ENCODE measurements at places on chromosomes 1 and 21. TPM values are rescaled to one million over a fixed set of nuclear protein-coding genes. Genes with fewer than 3 reads are reported as not detected.

GRCh38 chr1:85223334-85223733 lies 22.5 kb upstream of the SYDE2 start:
- H3K27ac ChIP-seq: no peak overlapping the region
- no peak overlapping the region for H3K4me3 ChIP-seq
- H3K36me3 ChIP-seq: no peaks in the 10 kb centered on the region
- H3K27me3 ChIP-seq: no peaks in the 10 kb centered on the region
- no peaks in the 10 kb centered on the region for H3K4me1 ChIP-seq

GRCh38 chr1:21623410-21623961 lies 45.7 kb downstream of the RAP1GAP start:
- no peaks in the 10 kb centered on the region for H3K27me3 ChIP-seq
- no peak overlapping the region for H3K4me3 ChIP-seq
- H3K27ac ChIP-seq: no peak overlapping the region
- DNase-seq: no peak
- H3K36me3 ChIP-seq: no peaks in the 10 kb centered on the region

DNA sequence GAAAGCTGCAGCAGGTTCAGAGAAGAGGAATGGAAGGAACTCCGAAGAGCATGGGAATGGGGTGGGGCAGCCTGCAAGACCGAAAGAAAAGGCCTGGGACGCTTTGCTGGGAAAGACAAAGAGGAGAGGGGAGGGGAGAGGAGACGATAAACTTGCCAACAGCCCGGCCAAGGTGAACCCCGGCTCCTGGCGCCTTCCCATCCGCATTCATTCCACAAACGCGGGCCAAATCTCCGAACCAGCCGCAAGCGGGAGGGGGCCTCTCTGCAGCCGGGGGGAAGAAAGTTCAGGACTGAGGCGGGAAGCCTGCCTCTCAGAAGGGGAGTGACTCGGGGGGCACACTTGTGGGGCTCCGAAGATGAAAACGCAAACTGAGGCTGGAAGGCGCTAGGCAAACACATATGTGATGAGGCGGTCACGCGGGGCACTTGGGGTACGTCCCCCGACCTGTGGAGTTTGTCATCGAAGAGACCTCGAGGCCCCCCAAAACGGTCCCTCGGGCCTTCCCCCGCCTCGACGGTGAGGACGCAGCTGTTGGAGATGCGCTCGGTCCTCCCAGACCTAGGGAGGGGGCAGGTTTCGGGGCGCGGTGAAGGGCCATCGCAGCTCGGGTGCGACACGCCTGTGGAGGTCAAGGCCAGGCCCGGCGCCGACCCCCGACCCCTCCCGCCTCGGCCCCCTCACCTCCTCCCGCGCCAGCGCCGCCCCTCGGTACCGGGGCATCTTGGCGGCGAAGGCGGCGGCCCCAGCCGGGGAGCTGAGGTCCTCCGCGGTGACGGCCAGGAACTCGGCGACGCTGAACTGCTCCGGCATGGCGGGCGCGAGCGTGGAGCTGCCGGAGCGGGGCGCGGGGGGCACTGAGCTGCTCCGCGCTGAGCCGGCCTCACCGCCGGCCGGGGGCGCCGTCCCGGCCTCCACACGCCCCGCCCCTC lies at the start of gene ASAP3:
Gene ASAP3, minus strand, starts transcription at position 859 of the 932 bp plus-strand sequence. Its CDS starts 46 bp downstream, at position 813.
- peak within 1 kb of the TSS; percentile 67 for H3K4me3 ChIP-seq
- peaks cover 13% of the 10 kb centered on the region for H3K4me1 ChIP-seq
- H3K27me3 ChIP-seq: no peaks in the 10 kb centered on the region

KCNH1 gene
- total RNA-seq: not detected

GRCh38 chr1:12339396-12339795 lies 109.6 kb downstream of the VPS13D start:
- H3K27ac ChIP-seq: peak overlapping the region; percentile 1
- peaks cover 4% of the 10 kb centered on the region for H3K36me3 ChIP-seq
- no peaks in the 10 kb centered on the region for H3K27me3 ChIP-seq
- DNase-seq: no peak
- peaks cover 3% of the 10 kb centered on the region for H3K4me1 ChIP-seq

DNA sequence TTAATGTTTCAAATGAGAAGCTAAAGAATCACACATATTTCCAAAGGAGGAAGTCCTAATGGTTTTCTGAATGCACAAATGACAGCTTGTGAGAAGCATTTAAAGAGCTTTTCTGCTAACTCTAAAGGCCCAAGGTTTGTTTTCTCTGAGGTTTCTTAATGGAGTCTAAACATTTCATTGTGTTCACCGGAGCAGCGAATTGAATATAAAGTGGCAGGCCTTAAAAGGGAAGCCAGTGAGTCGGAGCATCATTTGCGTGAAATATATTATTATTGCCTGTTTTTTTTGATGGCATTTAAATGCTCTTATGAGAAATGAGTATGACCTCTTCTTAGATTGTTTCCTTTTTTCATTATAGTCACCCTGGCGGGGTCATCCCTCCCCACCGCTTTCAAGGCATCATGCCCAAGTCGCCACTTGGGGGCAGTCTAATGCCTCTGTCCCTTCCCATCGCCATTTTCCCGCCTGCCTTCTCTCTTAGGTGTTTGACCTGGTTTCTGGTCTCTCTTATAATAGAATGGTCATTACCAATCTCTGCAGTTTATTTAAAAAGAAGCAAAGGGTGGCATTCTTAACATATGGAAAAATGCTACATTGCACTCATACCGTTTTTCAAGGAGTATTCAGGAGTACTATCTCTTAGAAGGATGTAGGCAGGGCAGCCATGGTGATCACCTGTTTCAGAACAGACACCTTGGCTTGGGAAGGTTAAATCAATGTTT lies 25.3 kb upstream of the OVAAL start:
- peak; percentile 25 for DNase-seq
- H3K27ac ChIP-seq: no peak overlapping the region
- no peak overlapping the region for H3K4me3 ChIP-seq
- H3K36me3 ChIP-seq: no peaks in the 10 kb centered on the region
- no peaks in the 10 kb centered on the region for H3K27me3 ChIP-seq
- H3K4me1 ChIP-seq: no peaks in the 10 kb centered on the region

GRCh38 chr1:206839006-206839560 lies 26.3 kb upstream of the IL20 start:
- H3K4me1 ChIP-seq: no peaks in the 10 kb centered on the region
- no peaks in the 10 kb centered on the region for H3K36me3 ChIP-seq
- H3K27ac ChIP-seq: no peak overlapping the region
- no peaks in the 10 kb centered on the region for H3K27me3 ChIP-seq

DNA sequence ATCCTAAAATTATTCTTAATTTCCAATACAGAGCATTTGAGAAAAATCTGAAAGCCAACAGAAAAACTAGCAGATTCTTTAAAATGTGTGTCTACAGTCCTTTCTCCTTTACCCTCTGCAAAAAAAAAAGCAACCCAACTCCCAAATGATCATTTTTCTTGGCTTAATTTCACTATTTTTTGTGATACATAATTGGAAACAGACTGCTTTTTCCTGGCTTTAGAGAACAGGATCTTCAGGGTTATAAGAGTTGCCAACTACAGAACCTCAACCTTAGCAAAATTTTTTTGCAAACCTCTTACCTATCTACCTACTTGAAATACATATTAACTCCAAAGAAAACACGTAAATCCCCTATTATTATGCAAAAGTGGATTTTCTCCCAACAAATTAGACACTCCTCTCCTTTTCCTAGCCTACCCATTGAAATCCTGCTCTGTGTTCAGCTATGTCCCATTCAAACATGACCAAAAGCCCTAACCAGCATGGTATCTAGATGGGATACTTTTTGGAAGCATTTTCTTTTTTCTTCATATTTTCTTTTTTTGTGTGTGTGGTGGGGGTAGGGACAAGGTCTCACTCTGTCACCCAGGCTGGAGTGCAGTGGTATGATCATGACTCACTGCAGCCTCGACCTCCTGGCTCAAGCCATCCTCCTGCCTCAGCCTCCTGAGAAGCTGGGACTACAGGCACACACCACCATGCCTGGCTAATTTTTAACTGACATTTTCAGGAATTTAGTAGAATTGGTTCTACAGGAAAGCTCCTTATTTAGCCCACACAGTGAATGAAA lies 9.0 kb downstream of the TGFBR3 start:
- peaks cover 20% of the 10 kb centered on the region for H3K4me1 ChIP-seq
- no peaks in the 10 kb centered on the region for H3K36me3 ChIP-seq
- no peak overlapping the region for H3K4me3 ChIP-seq
- DNase-seq: no peak
- H3K27ac ChIP-seq: no peak overlapping the region

- no peaks in the 10 kb centered on the region for H3K4me1 ChIP-seq
- no peaks in the 10 kb centered on the region for H3K36me3 ChIP-seq
- H3K27ac ChIP-seq: no peak overlapping the region
- H3K27me3 ChIP-seq: no peaks in the 10 kb centered on the region
- DNase-seq: no peak
These were observed 27.7 kb downstream of the PTPRF start for GRCh38 chr1:43558346-43558841.

OR10X1 gene
- total RNA-seq: not detected

GRCh38 chr1:153119491-153119971 lies 6.2 kb upstream of the SPRR2F start:
- DNase-seq: no peak
- H3K27ac ChIP-seq: no peak overlapping the region
- H3K4me1 ChIP-seq: no peaks in the 10 kb centered on the region
- H3K4me3 ChIP-seq: no peak overlapping the region
- peaks cover 3% of the 10 kb centered on the region for H3K27me3 ChIP-seq

DNAI4 gene
- 10.7 TPM for total RNA-seq

NUDT4B gene
- total RNA-seq: not detected

DNA sequence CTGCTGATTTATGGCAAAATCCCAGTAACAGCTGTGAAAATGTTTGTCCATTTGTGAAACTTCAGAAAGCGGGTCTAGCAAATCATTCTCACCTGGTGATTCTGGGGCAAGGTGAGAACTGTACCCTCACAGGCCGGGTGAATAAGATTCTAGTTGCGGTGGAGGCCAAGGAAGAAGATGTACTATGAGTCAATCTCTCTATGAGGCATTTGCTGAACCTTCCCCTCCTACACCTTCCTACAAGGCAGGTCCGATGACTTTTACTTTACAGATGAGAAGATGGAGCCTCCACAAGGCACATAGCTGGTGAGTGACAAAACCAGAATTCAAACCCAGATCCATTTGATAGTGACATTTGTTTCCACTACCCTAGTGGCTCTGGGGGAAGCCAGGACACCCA lies 72.7 kb downstream of the BACH1 start:
- no peaks in the 10 kb centered on the region for H3K36me3 ChIP-seq
- H3K4me3 ChIP-seq: no peak overlapping the region
- no peak overlapping the region for H3K27ac ChIP-seq
- no peaks in the 10 kb centered on the region for H3K27me3 ChIP-seq
- no peak for DNase-seq
- H3K4me1 ChIP-seq: peaks cover 7% of the 10 kb centered on the region

ANXA9 gene
- total RNA-seq: not detected

OR14A2 gene
- not detected for total RNA-seq

GRCh38 chr1:235503403-235504121 lies 690 bp downstream of the B3GALNT2 start:
- H3K4me1 ChIP-seq: no peaks in the 10 kb centered on the region
- peak overlapping the region; percentile 93 for H3K4me3 ChIP-seq
- peak; percentile 15 for DNase-seq
- peak overlapping the region; percentile 90 for H3K27ac ChIP-seq

CRP gene
- total RNA-seq: not detected

OPRD1 gene
- total RNA-seq: not detected

OR2T29 gene
- total RNA-seq: not detected

DNA sequence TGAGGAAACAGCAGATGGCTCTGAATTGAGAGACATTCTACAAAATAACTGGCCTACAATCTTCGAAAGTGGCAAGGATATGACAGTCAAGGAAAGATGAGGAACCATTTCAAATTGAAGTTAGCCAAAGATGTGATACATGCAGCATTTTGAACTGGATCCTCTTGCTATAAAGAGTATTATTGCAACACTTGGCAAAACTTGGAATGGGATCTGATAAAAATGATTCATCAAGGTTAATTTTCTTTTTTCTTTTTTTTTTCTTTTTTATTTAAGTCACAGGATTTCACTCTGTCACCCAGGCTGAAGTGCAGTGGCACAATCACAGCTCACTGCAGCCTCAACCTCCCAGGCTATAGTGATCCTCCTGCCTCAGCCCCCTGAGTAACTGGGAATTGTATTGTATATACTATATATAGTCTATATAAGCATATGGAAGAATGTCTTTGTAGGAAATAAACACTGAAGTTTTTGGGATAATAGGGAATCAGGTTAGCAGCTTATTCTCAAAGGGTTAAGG lies 49.8 kb upstream of the GJA8 start:
- H3K27ac ChIP-seq: no peak overlapping the region
- no peaks in the 10 kb centered on the region for H3K4me1 ChIP-seq
- no peaks in the 10 kb centered on the region for H3K27me3 ChIP-seq
- no peak overlapping the region for H3K4me3 ChIP-seq
- no peaks in the 10 kb centered on the region for H3K36me3 ChIP-seq
- DNase-seq: no peak

Measured in naive thymus-derived CD4-positive, alpha-beta T cell (primary cell).